Karpas-422 (cell line): ENCODE measurements at places on chromosomes 7 and 10.

- no peak for DNase-seq
Observed at GRCh38 chr7:74193054-74193453, 16.8 kb upstream of the LAT2 start.

DNA sequence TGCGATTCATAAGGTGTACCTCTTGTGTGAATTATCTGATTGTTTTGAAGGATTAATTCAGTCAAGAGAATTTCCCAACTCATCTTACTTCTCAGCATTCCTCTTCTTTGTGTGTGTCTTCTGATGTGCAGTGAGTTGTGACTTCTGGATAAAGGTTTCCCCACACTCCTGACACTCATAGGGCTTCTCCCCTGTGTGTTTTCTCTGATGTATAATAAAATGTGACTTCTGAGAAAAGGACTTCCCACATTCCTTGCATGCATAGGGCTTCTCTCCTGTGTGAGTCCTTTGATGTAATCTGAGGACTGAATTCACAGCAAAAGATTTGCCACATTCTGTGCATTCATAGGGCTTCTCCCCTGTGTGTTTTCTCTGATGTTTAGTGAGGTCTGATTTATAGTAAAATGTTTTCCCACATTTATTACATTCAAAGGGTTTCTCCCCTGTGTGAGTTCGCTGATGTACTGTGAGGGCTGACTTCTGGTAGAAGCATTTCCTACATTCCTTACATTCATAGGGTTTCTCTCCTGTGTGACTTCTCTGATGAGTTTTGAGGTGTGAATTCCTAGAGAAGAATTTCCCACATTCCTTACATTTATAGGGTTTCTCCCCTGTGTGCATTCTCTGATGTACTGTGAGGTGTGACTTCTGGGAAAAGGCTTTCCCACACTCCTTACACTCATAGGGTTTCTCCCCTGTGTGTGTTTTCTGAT lies 24.2 kb downstream of the ZNF25 start:
- DNase-seq = no peak

GRCh38 chr10:91705948-91706670 lies 73.2 kb upstream of the PPP1R3C start:
- DNase-seq = no peak

- DNase-seq = no peak
Observed at GRCh38 chr10:2813286-2813685, 254.1 kb upstream of the PFKP start.

GRCh38 chr7:107606303-107606702 lies 26.3 kb downstream of the BCAP29 start:
- no peak for DNase-seq
